ENCODE measurements at places on chromosomes 1 and 21. TPM values are rescaled to one million over a fixed set of nuclear protein-coding genes. Genes with fewer than 3 reads are reported as not detected.

DNA sequence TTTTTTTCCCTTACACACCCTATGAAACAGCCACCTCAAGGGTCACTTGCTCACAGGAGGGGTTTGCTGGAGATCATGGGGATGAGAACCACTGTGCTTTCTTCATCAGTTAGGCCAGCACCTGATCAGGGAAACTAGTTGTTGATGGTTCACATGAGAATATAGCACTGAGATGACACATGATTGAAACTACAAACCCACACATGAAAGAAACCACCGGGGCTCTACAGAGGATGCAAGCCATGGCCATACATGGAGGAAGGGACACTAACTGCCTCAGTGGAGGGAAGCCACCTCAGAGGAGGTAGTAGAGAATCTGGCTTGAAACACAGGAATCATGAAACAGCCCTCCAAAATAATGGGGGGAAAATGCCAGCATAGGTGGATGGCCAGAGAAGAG lies 63.2 kb downstream of the PRKAB2 start:
- no peak for DNase-seq

- DNase-seq = no peak
These were observed 725.5 kb upstream of the CHRM3 start for GRCh38 chr1:238660849-238661248.

DNA sequence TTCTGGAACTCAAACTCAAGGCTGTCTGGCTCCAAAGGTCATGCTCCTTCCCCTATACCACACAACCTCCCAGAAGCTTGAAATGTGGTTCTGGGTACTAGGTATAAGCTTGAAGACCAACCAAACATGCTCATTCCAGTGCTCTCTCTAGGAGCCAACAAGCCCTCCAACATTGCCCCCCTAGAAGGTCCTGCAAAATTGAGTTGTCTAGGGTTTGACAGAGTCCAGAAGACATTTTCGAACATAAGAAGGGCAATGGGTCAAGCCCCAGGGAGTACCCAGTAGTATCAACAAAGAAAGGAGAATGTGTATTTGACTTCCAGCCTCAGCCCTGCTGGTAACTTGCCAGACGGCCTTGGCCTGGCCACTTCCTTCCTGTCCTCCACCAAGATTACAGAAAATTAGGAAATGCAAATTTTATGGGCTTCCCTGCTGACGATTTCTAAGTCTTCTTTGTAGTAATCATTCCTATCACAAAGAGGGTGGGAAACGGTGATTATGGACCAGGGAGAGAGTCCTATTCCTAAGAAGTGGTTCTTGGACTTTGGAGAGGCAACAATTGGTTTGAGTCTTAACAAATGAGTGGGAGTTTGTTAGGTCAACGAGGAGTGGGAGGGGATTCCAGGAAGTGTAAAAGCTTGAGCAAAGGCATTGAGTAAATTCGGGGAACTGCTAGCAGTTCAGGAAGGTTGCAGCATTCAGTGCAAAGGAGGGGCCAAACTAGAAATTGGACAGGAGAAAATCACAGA lies 18.7 kb upstream of the SLAMF1 start:
- peak; percentile 87 for DNase-seq

DNA sequence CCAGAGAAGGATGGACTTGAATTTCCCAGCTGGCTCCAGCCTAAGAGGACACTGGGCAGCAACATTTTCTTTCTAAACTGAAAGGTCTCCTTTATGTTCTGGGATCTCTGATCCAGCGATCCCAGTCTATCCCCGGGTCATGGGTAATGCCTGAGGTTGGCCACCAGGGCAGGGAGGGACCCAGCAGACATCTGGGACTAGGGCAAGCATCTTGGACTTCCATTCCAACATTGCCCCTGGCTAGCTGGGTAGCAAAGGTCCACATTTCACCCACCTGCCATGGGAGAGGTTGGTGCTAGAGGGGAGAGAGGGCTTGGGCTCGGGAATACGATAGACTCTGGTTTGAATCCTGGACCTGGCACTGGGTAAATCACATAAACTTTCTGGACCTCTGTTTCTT lies 84.6 kb downstream of the LRRN2 start:
- no peak for DNase-seq

GRCh38 chr1:207130252-207131036 lies 26.4 kb downstream of the C4BPA start:
- no peak for DNase-seq

DNA sequence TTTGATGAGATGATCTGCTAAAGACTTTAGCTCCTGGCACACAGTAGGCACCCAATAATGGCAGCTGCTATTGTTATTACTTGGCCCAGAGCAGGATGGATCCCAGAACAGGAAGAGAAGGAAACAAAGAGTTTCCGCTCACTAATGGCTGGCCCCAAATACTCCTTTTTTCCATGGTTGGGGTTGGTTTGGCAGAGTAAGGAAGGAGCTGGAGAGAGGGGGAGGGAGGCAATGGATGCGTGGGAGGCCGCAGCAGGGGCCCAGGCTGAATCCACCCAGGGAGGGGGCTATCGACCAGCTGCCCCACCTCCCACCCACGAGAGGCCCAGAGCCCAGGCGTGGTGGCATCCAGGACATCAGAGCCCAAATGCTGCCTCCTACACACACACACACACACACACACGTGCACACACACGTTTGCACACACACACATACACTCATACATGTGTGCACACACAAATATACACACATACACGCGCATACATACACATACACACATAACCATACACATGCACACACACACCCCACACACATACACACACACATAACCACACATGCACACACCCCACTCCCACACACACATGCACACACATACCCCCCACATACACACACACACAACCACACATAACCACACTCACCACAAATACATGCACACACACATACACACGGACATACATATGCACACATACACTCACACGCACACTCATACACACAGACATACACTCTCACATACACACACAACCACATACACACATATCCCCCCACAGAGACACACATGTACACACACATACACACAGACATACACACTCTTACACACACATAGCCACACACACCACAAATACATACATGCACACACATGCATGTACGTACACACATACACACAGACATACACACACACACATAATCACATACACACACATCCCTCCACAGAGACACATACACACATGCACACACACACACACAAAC lies 25.2 kb downstream of the C1QB start:
- DNase-seq = no peak

GRCh38 chr1:159011751-159012150 lies 2.0 kb downstream of the IFI16 start:
- DNase-seq = no peak

- DNase-seq = no peak
These were observed 1.0 kb downstream of the ANKRD65 start for GRCh38 chr1:1419813-1420653.

DNA sequence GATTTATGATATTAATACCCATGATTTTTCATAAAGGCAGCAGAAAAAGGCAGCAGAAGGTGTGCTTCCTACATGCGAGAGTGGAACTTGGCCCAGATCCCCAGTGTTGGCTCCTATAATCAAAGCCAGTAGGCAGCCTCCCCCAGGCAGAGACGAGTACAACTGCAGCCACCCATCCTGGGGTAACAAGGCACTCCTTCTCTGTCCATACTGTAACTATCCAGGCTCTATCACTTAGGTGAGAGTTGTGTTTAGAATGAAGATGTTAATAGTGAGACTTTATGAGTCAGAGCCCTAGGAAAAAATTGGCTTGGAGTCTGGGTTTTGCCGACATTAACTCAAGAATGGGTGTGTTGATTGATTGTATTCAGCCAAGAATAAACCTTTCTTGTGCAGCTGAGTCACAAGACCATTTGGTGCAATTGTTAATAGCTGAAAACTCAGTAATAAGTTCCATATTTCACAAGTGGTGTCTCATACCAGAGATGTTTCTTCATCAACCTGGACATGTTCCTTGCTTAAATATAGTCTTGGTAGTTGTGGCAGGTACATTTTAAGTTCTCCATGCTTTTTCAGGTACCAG lies 322.3 kb downstream of the DUSP10 start:
- no peak for DNase-seq

DNA sequence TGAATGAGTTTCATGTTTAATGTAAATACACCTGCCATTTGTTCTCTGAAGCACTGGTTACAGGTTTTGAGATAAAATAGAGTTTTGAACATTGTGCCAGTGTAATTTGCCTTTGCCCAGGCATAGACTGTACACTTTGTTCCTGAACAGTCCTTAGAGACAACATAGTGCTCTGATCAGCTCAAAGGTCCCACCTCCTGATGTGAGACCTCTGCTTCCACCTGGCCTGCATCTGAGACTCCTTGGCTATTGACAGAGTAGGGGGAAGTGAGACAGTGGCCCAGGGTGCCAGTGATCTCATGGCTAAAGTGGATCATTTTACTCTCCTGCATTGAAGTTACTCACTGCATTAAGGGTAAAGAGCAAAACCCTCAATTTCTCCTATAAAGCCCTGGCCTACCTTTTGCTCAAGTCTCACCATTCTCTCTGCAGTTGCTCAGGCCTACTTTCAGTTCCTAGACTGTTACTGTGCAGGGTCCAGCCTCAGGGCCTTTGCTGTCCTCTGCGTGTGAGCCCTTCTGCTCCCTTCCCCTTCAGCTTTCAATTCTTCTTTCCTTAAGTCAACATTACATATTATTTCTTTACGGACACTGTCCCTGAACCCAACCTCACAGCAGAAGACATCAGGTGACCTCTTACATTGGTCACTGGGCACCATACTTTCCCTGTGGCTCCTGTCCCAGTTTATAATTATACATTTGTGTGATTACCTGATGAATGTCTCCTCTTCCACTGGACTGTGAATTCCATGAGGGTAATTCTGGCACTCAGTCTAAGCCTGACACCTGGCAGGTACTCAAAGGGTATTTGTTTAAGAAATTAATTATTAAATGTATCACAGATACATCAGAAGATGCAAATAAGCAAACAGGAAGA lies 142.9 kb downstream of the ROR1 start:
- no peak for DNase-seq

GRCh38 chr1:162029157-162029556 lies 5.5 kb upstream of the OLFML2B start:
- DNase-seq = no peak

GRCh38 chr1:100530880-100531487 lies 7.0 kb upstream of the GPR88 start:
- DNase-seq = no peak

- no peak for DNase-seq
These were observed 871 bp upstream of the ERICH3 start for GRCh38 chr1:74674278-74675048.

GRCh38 chr21:40386294-40386911 lies 460.6 kb downstream of the DSCAM start:
- no peak for DNase-seq

DNA sequence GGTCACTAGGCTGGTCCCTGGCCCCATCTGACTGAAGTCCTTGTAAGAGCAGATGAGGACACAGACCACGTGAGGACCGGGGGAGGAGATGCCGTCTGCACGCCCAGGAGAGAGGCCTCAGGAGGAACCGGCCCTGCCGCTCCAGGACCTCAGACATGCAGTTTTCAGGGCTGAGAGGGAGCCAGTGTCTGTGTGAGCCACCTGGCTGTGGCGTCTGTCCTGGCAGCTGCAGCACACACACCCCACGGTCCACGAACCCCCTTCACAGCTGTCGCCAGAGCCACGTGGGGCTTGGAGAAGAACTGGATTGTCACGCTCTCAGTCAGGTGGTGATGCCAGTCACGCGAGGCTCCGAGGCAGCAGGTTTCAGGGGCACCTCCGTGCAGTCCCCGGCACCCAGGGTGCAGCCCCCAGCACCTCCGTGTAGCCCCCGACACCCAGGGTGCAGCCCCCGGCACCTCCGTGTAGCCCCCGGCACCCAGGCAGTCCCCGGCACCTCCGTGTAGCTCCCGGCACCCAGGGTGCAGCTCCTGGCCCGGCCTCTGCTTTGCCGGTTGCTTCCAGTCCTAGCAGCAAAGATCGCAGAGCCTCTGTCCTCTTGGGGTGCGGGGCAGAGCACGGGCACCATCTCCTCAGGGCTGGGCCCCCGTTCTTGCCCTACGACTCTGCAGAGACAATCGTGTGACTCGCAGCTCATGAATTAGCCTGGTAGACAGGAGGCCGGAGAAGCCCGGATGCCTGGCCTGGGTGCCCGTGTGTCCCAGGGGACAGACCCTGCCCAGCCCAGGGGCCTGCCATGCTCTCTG lies 19.0 kb upstream of the SUMO3 start:
- no peak for DNase-seq

DNA sequence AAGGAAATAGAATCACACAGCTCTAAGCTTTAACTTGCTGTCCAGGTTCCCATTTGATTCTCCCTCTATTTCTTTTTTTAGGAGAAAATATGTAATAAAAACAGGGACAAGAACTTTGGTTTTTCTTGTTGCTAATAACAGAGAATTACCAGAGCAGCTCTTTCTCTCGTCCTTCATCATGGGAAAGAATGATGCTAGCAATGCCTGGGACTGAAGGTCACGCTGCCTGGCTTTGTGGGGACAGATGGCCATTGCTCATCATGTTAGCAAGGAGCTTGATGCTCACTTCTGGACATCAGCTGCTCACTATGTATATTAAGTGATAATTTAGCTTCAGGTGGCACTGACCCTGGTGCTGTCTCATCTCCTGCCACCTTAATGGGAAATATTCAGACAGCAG lies 77.3 kb upstream of the AKT3 start:
- no peak for DNase-seq

GRCh38 chr1:183370399-183371058 lies 47.7 kb downstream of the NMNAT2 start:
- DNase-seq = no peak

DNA sequence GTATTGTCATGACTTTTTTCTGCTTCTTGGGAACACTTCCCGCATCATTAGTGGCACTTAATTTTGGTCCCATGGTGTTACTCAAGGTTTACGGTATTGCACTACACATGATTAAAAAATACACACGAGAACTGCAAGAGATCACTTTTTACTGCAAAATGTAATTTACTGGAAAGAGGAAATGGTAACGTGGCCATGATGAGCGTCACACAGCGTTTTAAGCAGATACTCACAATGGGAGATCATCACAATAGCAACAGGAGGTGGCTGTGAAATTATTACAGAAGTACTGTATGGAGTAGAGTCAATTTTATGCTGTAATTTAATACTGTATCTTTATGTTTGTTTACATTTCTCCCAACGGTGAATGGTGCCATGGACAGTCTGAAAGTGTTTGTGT lies 1510.3 kb downstream of the AMY1C start:
- no peak for DNase-seq

- DNase-seq = peak; percentile 74
These were observed 3.2 kb downstream of the RAP1GAP start for GRCh38 chr1:21665711-21666575.

Gene PM20D1
- 1.7 TPM for total RNA-seq

Gene GJA4
- 34.7 TPM for total RNA-seq

Gene LRRIQ3
- total RNA-seq = 0.43 TPM

Gene ALX3
- total RNA-seq = 0.22 TPM

Gene KIF26B
- total RNA-seq = 1.1 TPM

Gene MCOLN2
- total RNA-seq = 0.13 TPM

Gene CD247
- 0.57 TPM for total RNA-seq

Gene OR2T6
- total RNA-seq = not detected

Gene RAB13
- 57.3 TPM for total RNA-seq

Gene ARMH1
- 0.70 TPM for total RNA-seq

Gene TCHHL1
- total RNA-seq = not detected

Gene ANXA9
- total RNA-seq = 0.16 TPM

Gene C1orf74
- total RNA-seq = 1.6 TPM

Gene FMN2
- 0.38 TPM for total RNA-seq

Gene TACSTD2
- total RNA-seq = 0.11 TPM
